Neural cell (in vitro differentiated cells): ENCODE measurements at places on chromosomes 5 and 9. TPM values are rescaled to one million over a fixed set of nuclear protein-coding genes. Genes with fewer than 3 reads are reported as not detected.

The SYK gene
- not detected in 2 replicates for polyA plus RNA-seq

The C9orf78 gene
- polyA plus RNA-seq: 69.5 and 91.3 TPM in 2 replicates

The GRIN3A gene
- 0.18 and 0.59 TPM in 2 replicates for polyA plus RNA-seq

The PLCXD3 gene
- polyA plus RNA-seq: 3.9 and 6.6 TPM in 2 replicates

The DCTN4 gene
- 117 and 135 TPM in 2 replicates for polyA plus RNA-seq

The ACOT12 gene
- polyA plus RNA-seq: 1.2 and 3.0 TPM in 2 replicates

The PCDHA9 gene
- 0.56 and 0.88 TPM in 2 replicates for polyA plus RNA-seq

The FBP1 gene
- polyA plus RNA-seq: 0.94 TPM in 1 of 2 replicates, not detected in the other

The CYSRT1 gene
- polyA plus RNA-seq: 1.3 and 3.3 TPM in 2 replicates

The IFNA2 gene
- not detected in 2 replicates for polyA plus RNA-seq

The BOD1 gene
- polyA plus RNA-seq: 178 and 206 TPM in 2 replicates

The EQTN gene
- polyA plus RNA-seq: not detected in 2 replicates

The LCN1 gene
- polyA plus RNA-seq: not detected in 2 replicates

The CBY3 gene
- 0.90 TPM in 1 of 2 replicates, not detected in the other for polyA plus RNA-seq

The SPINK4 gene
- not detected in 2 replicates for polyA plus RNA-seq

The LIFR gene
- polyA plus RNA-seq: 5.8 and 6.1 TPM in 2 replicates

The FASTKD3 gene
- 21.6 and 27.8 TPM in 2 replicates for polyA plus RNA-seq

The C5orf46 gene
- polyA plus RNA-seq: not detected in 2 replicates

The GRAMD2B gene
- 0.42 TPM in 1 of 2 replicates, not detected in the other for polyA plus RNA-seq

The MGAT1 gene
- 31.8 and 42.6 TPM in 2 replicates for polyA plus RNA-seq

The TPPP gene
- 9.9 and 14.3 TPM in 2 replicates for polyA plus RNA-seq

The WDR38 gene
- not detected in 2 replicates for polyA plus RNA-seq

The DMGDH gene
- polyA plus RNA-seq: 0.70 and 0.93 TPM in 2 replicates

The CDH10 gene
- polyA plus RNA-seq: 5.3 and 7.6 TPM in 2 replicates

The ALDH7A1 gene
- 23.4 and 26.4 TPM in 2 replicates for polyA plus RNA-seq

The LCP2 gene
- polyA plus RNA-seq: not detected in 2 replicates

The CYLC2 gene
- polyA plus RNA-seq: not detected in 2 replicates

The PSD2 gene
- 33.4 and 38.6 TPM in 2 replicates for polyA plus RNA-seq

The PCDH12 gene
- not detected in 2 replicates for polyA plus RNA-seq

The DCAF12 gene
- polyA plus RNA-seq: 37.5 and 37.7 TPM in 2 replicates

The SUSD1 gene
- 2.0 TPM in 2 replicates for polyA plus RNA-seq

The PFN3 gene
- not detected in 2 replicates for polyA plus RNA-seq

The ARHGEF39 gene
- polyA plus RNA-seq: 0.51 TPM in 1 of 2 replicates, not detected in the other

The ADAM19 gene
- 9.9 and 14.0 TPM in 2 replicates for polyA plus RNA-seq

The PHF24 gene
- 1.8 and 2.4 TPM in 2 replicates for polyA plus RNA-seq

The MARCOL gene
- polyA plus RNA-seq: not detected in 2 replicates

The AJM1 gene
- 1.5 TPM in 2 replicates for polyA plus RNA-seq

The PDZD2 gene
- 3.1 and 4.0 TPM in 2 replicates for polyA plus RNA-seq

The SPATA9 gene
- 1.1 and 5.8 TPM in 2 replicates for polyA plus RNA-seq

The PPP3R2 gene
- polyA plus RNA-seq: not detected in 2 replicates

The KCNV2 gene
- not detected in 2 replicates for polyA plus RNA-seq
